ENCODE measurements at places on chromosomes 5 and 9.

- no peak for DNase-seq
Observed at GRCh38 chr9:38686933-38687332, 33.0 kb downstream of the FAM240B start.

DNA sequence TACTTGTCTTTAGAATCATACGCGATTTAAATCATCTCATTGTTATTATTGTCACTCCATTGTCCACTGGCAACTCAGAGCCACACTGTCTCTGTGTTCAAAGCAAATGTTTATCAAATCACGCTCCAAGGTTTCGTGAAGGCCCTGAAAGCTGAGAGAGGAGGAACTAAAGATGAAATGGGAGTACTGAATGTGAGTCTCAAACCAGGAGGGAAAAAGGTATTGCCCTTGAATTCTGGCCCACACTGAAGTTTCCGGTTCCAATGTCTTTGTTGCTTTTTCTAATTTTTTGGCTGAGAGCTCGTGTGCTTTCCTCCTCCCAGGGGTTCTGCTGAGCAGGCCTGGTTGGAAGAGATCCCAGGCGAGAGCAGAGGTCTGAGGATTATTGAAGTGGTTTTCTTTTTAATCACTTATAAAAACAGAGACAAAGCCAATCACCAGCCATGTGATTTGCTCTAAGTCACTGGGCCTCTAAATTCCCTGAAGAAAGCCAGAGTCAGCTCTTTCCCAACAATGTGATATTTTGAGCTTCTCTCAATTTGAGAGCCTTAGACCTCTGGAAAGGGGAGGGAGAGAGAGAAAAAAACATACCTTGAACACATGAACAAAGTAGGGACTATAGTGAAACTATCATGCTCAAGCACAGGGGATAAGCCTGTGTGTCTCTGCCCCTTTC, 420.8 kb upstream of the GRAMD2B start:
- DNase-seq, result peak; percentile 92

GRCh38 chr5:218457-219291, 554 bp downstream of the SDHA start:
- peak; percentile 45 for DNase-seq

DNA sequence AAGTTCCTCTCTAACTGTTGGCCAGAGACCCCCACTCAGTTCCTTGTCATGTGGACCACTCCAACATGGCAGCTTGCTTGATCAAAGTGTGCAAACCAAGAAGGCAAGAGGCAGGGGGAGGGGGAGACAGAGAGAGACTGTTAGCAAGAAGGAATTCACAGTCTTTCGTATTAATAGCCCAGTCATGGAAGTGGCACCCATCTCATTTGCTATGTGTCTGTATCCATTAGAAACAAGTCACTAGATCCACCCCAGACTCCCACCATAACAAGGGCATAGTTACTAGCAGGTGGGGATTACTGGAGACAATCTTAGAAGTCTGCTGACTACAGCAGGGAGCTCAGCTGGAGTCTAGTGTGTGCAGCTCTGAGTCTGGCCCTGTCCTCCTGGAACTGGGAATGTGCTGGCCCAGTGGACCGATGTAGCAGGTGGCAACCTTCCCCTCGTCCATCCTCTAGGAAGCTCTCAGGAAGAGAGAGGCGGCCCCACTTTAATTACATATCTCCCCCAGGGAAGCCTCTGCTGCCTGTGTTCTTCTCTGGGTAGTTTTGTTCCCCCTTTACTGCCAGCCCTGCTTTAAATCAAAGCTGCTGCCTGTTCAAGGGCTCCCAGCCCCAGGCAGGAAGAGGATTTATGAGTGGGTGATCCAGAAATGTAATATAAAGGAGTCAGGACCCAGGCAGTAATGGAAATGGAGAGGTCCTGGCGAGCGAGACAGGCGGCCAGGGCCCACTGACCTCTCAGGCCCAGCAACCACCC, 47.8 kb upstream of the ALDH1B1 start:
- no peak for DNase-seq

DNA sequence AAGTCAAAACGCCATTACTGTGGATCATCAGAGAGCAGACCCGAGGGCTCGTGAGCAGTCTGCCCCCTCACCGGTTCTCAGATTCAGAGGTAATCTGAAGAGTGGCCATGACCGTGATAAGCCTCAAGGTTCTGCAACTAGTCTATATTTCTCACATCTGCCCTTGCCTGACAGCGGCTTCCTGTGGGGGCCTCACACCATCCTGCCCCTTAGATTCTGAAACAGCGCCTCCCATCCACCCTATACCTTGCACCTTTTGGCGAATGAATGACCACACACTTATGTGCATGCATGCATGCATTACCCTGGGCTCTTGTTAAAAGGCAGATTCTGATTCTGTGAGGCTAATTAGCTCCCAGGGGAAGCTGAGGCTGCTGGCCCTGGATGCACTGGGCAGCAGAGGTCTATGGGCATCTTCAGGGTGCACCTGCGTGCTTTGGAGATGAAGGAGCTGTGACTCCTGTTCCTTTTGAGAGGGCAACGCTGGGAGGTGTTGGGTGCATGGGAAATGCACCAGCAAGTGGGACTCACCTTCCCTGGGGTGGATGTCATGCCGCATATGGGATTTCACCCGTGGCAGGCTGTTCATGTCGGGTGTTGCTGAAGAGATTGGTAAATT, 7.8 kb upstream of the GADD45G start:
- no peak for DNase-seq

DNA sequence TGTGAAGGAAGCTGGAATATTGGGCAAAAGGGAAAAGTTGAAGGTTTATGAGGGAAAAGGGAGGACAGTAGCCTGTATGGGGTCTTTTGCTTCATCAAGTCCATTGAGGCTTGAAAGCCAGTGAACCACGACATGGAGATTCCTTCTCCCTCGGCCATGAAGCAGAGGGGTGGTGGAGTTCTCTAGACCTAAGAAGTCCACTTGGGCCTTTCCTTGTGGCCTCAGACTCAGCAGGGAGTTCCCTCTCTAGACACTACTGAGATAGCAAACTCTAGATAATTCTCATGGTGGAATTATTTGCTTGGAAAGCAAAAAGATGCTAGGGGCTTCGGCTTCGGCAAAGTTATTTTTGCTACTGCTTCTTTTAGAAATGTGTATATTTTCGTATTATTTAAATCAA, 78.5 kb downstream of the FOXD1 start:
- DNase-seq, result no peak

DNA sequence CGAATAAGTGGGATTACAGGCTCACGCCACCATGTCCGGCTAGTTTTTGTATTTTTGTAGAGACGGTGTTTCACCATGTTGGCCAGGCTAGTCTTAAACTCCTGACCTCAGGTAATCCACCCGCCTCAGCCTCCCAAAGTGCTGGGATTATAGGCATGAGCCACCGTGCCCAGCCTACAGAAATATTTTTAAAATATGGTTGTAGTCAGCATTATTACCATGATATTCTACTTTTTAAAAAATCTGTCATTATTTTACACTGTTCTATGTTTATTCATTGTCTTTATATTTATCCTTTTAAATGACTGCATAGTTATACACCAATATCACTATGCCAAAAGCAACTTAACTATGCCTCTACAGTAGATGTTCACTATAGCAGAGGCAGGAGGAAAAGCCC, 41.6 kb upstream of the SLC30A5 start:
- no peak for DNase-seq

DNA sequence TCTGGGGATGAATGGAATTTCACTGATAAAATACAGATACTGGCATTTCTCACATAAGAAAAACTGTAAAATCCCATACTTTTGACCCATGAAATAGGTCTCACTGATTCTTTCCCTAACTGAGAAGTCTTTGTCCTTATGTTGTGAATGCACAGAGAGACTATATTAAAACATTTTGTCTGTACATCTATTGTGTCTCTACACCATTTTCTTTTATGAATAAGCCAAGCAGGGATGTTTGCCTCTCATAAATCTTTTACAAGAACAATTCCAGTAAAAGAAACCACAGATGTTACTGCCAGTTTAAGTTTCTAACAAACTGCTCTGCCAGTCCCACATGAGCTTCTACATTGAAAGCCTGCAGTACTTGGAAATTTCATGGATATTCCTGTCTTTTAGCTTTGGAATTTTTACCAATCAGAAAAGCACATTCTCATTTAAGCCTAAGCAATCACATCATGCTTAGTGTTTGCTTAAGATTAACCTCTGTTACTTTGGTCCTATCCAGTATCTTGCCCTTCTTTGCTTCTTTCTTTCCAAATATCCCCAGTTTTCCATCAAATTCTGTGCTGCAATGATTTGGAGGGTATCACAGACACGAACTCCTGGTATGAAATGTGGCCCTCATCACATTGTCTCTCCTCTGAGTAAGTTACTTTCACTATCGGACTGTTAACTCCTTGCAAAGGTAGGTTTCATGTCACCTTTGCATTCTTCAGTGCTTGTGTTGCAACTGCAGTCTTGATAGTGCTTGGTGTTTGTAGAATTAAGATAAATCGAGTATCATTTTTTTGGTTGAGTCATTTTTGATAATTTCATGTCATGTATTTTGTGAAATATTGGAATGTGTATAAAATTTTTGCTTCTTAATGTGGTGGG, 415.1 kb upstream of the ADAMTSL1 start:
- DNase-seq, result no peak

GRCh38 chr5:156698323-156698722, 151.8 kb upstream of the PPP1R2B start:
- DNase-seq, result peak; percentile 29

- no peak for DNase-seq
Observed at GRCh38 chr5:126508251-126508961, 85.2 kb downstream of the GRAMD2B start.

DNA sequence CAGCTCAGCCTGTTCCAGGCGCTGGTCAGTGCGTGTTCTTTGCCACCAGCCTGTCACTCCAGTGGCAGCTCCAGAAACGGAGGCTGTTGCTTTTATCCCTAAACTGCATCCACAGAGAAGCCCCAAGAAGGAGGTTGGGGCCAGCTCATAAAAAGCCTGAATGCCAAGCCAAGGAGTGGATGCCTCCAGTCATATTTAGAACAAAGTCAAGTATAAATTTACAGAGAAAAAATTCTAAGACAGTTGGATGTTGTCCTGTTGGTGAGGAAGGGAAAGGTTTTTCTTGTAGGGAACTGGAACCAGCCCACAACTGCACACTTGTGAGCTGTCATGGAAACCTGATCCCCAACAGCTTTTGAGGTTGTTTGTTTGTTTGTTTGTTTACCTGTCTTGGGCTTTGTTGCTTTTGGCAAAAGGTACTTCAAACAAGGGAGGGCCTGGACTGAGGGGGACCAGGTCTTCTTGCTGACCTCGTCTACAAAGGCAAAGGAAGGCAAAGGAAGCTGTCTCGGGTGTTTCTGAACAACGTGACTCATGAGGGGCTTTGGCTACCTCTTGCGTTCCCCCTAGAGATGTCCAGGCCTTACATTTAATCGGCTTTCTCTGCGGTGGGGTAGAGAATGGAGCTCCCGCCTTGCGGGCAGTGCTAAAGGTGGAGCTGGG, 36.7 kb downstream of the OLFML2A start:
- DNase-seq, result no peak

- no peak for DNase-seq
Observed at GRCh38 chr5:133681896-133682295, 69.6 kb upstream of the FSTL4 start.

DNA sequence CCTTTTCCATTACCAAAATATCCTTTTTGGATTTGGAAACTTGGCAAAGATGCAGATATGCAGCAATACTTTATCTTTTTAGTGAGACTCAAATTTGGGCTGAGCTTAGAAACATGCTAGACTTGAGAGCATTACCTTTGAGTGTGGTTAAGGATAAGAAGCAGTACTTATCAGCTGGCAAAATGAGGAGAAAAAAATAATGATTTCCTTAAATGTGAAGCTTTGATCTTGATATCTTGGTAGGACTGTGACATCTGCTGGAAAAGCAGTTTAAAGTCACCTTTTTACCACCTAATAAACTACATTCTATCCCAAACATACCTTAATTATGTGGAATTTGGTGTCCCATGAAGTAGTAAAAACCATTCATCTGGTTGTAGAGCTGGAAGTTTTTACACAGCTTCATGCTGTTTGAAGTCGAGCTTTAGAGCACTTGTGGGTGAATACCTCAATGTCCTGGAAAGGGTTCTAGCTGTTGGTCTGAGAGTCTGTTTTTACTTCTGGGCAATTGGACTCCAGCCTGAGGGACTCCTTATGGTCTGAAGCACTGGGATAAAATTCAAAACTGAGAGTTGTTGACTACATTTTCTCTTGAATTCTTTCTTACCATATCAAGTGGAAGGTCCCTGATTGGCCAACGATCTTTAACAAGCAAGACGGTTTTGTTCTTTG, 53.4 kb downstream of the LRRC70 start:
- no peak for DNase-seq

GRCh38 chr5:43702293-43702692, 99.3 kb downstream of the NNT start:
- DNase-seq, result no peak

DNA sequence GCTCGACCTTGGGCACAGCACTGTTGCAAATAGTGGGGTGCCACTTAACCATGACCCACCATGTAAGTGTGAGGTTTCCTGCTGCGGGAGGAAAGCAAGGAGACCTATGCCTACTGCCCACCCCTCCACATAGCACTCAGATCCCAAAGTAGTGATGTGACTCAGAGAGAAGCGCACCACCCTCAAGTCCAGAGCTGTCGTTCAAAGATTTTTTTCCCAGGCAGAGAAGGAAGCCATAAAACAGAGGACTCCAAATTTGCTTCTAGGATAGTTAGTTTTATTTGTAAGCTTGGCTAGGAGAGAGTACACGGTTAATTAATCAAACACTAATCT, 19.3 kb downstream of the UGT3A1 start:
- no peak for DNase-seq

DNA sequence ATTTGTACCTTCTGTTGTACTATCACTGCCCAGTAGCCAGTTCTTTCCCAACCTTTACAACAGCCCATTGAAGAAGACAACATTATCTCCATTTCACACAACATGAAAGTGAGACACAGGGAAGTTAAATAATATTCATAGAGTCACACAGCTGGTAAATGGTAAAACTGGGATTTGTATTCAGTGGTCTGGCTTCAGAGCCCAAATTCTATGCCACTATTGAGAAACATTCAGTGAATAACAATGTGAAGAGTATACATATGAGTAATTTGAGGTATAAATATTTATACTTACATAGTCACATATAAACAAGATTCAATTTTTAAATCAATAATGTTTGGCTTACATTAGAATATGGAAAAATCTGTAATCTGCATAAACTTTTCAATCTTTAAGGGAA, 13.8 kb downstream of the SMIM15 start:
- no peak for DNase-seq

- no peak for DNase-seq
Observed at GRCh38 chr5:174056064-174056847, 10.8 kb downstream of the NSG2 start.

Measured in muscle of leg (tissue), 16 donors.